Ovary (tissue), 10 donors: ENCODE measurements at places on chromosomes 16 and 17. TPM values are rescaled to one million over a fixed set of nuclear protein-coding genes. Genes with fewer than 3 reads are reported as not detected.

DNA sequence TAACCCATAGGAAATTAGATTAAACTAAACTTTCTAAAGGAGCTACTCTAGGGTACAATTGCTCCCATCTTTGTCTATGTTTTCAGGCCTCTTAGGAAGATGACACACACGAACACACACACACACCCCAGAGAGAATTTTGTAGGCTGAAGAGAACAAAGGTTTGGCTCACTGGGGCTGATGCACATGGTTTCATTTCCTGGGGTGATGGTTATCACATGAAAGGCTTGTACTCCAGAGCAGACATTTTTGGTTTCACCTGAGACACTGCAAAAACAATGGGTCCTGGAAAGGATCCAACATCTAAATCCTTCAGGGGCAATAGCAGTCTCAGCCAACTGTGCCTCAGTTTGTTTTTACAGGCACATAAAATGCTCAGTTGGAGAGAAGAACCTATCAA, 62.8 kb downstream of the GRB7 start:
- DNase-seq: no peak

- no peak for DNase-seq
Observed at GRCh38 chr17:81272616-81273015, 22.5 kb downstream of the SLC38A10 start.

GRCh38 chr16:89142474-89143195, 28.9 kb upstream of the CDH15 start:
- DNase-seq: no peak

DNA sequence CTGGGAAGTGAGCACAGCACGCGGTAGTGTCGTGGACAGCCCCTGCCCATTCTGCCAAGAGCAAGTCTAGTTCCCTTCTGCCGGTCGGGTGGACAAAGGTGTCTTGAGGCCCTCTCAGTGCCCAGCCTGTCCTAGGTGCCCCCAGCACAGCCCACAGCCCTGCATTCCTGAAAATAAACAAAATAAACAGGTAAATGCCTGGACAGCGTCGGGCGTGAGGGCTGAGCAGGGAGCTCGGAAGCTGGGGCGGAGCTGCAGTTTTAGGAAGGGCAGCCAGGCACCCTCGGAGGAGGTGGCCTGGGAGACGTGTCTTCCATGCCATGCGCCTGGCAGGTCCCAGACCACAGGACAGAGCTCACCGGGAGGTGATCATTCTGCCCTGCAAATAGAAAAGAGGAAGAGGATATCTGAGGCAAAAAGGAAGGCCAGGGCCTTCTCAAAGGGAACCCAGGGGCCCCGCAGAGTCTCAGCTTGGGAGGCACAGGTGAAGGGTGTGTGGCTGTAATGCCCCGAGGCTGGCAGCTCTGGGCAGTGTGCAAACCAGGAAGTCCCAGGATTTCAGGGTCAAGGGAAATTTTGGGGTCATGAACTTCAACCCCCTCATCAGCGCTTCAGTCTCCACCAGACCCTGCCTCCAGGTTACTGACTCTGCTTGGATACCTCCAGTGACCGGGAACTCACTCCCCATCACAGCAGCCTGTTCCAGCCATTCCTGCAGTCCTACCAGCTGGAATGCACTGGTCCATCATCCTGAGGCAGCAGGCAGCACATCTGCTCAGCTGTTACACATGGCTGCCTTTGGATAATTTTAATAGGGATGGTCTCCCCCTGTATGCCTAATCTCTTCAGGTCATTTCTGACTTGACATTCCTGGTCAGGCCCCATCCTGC, 1.7 kb downstream of the ZNF469 start:
- DNase-seq: peak; percentile 21

DNA sequence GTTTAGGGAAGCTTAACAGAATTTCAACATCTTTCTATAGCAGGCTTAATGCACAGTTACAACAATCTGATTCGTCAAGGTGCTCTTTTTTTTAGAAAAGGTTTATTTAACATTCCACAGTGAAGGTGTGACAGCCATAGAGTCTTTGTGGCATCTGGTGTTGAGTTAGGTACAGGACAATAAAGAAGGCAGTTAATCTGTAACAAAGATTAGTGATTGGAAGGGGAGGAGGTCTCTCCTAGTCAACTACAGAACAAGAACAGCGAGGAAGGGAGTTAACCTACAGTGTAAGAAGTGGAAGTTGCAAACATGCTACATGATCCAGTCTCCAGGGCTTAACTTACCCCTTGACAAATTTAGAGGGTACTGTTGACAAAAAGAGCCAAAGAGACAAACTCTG, 3.0 kb upstream of the ZDHHC7 start:
- no peak for DNase-seq

DNA sequence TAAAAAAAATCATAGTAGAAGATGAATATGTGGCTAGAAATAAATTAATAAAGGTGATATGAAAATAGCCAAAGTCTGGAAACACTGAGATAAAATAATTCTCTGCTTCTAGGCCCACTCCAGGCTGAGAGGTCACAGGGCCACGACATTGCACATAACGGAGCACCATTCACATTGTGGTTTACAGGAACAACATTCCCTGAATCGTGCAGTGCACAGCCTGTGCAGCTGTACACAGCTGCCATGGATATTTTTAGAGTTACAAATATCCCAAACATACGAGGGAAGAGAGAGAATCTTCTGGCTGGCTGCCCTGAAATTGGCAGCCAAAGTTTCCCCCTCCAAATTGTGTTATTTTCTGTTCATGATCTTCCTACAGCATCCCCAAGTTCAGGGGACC, 68.8 kb downstream of the GSG1L start:
- DNase-seq: no peak

GRCh38 chr17:20085283-20085845, 76.2 kb downstream of the SPECC1 start:
- DNase-seq: no peak

DNA sequence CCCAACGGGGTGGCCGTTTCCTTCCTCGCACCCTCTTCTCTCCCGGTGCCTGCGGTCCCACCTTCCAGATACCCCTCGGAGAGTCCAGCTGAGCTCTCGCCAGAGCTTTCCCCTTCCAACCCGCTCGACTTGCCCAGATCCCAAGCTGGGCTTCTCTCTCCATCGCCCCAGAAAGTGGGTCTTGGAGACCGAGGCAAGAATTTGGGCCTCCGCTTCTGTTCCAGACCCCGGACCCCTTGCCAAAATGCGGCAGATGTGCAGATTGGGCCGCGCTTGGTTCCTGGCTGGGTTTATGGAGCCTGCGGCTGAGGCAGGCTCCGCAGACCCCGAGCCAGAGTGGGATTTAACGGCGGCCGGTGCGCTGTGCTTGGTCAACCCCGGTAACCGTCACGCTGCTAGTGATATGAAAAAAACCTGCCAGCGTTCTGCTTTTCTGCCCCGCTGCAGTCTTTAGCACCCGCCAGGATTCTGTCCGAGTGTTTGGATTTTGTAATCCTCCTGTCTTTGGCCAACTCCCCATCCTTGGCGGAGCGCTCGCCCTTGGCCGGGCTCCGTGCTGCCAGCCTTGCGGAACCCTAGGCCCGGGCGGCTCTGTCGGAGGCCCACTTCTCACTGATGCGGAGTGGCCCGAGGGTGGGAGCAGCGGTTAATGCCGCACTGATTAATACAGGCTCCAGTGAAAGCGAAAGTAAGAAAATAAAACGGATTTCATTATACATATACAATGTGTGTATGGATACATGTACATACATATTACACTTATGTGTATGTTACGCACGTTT, 754 bp upstream of the SLFN11 start:
- DNase-seq: peak; percentile 58

GRCh38 chr16:23367988-23368387, 65.9 kb downstream of the SCNN1B start:
- DNase-seq: no peak

DNA sequence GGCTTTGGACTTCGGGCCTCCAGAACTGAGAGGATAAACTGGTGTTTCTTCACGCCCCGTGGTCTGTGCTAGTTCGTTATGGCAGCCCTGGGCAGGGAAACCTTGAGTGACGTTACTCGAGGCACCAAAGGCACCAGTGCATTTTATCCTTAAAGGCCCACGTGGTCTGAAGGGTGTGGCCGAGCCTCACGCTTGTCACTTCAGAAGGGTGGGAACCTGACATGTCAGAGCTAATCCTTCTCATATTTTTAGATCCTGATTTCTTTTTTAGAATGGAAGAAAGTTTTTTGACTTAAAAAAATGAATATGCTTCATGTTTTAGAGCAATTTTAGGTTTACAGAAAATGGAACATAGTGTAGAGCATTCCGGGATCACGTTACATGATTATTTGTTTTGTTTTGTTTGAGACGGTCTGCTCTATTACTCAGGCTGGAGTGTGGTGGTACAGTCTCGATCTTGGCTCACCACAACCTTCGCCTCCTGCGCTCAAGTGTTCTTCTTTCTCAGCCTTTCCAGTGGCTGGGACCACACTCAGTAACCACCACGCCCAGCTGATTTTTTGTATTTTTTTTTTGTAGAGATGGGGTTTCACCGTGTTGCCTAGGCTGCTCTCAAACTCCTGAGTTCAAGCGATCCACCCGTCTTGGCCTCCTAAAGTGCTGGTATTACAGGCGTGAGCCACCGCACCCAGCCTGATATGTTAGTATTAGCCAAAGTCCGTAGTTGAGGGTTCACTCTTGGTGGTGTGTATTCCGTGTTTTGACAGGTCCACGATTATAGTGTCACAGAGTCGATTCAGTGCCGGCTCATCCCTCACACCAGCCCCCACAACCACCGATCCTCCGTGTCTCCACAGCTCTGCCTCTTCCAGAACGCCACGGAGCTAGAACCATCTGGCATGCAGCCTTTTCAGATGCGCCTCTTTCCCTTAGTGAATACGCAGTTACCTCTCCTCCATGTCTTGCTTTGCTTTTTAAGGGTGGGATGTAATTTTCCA, 47.9 kb downstream of the RAB11FIP3 start:
- DNase-seq: no peak

- DNase-seq: no peak
Observed at GRCh38 chr17:30363715-30364202, 15.0 kb upstream of the CPD start.

- DNase-seq: no peak
Observed at GRCh38 chr17:64075913-64076312, 54.0 kb downstream of the ERN1 start.

GRCh38 chr17:8522577-8522976, 86.9 kb downstream of the NDEL1 start:
- DNase-seq: no peak

DNA sequence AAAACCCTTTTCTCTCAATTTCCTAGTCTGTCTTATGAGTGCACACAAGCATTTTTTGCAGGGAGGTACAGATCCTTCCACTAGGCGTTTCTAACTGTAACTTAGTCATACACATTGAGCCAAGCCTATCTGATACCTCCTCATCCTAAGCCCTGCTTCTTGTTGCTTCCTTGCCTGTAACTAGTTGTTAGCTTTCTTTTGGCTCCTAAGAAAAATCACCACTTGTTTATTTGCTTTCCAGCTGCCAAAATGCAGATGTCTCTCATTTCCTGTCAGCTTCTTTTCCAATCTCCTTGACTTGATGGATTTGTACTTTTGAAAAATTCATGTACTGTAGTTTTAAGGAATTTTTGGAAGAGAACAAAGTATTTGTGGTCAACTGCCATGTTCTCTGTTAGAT, 73.7 kb downstream of the TNRC6C start:
- no peak for DNase-seq

DNA sequence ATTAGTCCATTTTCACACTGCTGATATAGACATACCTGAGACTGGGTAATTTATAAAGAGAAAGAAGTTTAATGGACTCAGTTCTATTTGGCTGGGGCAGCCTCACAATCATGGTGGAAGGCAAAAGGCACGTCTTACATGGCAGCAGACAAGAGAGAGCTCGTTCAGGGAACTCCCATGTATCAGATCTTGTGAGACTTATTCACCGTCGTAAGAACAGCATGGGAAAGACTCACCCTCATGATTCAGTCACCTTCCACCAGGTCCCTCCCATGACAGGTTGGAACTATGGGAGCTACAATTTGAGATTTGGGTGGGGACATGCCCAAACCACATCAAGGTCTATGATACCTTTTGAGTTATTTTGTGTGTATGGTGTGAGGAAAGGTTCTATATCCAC, 66.9 kb downstream of the METRNL start:
- DNase-seq: no peak

CACNG3 gene
- total RNA-seq: not detected

WSB1 gene
- total RNA-seq: 190 TPM

RNF157 gene
- total RNA-seq: 1.3 TPM

MILR1 gene
- 16.4 TPM for total RNA-seq

GPRC5B gene
- 74.8 TPM for total RNA-seq
